ENCODE measurements at places on chromosomes 5 and 9.

DNA sequence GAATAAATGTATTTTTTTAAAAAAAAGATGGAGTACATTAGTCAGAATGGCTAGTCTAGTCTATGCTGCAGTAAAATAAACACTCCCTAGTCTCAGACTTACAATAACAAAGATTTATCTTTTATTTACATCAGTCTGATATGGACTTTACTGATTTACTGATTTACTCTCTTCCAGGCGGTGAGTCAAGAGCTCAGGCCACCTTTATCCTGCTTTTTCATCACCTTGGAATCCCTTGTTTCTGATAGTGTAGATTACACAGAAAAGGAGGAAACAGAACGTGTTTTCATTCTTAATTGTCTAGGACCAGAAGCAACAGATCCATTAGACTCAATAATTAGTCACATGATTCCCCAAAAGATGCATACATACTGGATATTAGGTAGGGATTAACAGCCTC, 290.1 kb upstream of the TRPC7 start:
- DNase-seq: no peak

GRCh38 chr5:67246108-67246507, 49.5 kb upstream of the CD180 start:
- no peak for DNase-seq

- DNase-seq: no peak
Observed at GRCh38 chr5:32405507-32405906, 39.0 kb downstream of the ZFR start.

DNA sequence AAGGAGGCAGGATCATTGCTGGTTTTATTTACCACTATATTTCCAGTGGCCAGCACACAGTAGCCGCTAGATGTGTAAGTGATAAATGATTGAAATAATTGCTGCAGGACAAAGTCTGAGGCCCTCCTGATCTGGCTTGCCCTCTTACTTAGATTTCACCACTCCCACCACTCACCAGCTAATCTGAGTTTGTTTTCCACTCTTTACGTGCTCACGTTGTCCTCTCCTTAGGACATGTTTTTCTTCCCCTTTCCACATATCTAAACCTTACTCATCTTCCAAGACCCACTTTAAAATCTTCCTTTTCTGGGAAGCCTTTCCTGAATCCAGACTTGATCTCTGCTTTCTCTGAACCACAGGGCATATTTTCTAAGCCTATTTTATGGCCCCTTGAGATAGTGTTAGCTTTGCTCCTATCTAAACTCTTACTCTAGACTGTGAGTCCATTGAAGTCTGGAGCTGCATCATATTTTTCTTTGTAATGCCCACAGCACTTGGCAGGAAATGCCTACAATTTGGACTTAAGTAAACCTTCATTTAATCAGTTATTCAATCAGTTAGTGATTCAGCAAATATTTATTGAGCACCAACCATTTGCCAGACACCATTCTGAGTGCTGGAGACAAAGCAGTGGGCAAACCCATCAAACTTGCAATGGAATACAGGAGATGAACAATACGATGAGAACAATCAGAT, 2.4 kb downstream of the TLR4 start:
- DNase-seq: no peak

GRCh38 chr5:45279109-45279508, 417.1 kb downstream of the HCN1 start:
- no peak for DNase-seq

DNA sequence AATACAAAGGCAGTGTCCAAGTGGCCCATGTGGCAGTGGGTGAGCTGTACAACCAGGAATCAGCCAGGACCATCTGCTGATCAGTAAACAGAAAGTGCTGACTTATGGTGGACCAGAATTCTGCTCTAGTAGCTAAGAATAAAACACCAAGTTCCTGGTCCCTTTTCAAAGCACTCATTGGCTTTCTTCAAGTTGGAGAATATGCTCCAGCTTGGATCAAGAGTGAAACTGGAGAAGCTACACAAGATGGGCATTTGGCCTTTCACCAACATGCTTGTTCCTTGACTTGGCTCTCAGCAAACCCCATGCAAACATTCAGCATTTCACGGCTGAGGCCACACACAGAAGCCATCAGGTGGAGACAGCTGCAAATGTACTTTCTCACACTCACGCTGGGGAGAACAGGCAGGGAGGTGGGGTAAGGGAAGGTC, 32.1 kb downstream of the MARCHF3 start:
- DNase-seq: no peak

- no peak for DNase-seq
Observed at GRCh38 chr5:84218546-84218945, 166.1 kb downstream of the EDIL3 start.

DNA sequence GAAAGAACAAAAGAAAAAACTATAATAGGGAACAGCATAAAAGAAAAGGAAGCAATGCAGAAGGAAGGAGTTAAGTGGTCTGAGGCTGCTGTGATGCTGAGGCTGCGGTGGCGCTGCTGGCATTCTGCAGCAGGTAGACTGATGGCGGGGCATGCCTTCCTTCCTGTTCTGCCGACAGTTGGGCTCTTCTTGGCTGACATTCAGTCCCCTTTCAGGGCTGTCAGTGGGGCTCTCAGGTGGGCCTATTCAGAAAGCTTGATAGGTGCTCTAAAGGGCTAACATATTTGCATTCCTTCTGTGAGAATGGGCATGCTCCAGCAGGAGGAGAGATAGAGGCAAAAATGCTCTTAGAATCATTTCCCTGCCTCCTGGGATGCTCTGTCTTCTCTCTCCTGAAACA, 5.1 kb upstream of the CLINT1 start:
- DNase-seq: no peak

DNA sequence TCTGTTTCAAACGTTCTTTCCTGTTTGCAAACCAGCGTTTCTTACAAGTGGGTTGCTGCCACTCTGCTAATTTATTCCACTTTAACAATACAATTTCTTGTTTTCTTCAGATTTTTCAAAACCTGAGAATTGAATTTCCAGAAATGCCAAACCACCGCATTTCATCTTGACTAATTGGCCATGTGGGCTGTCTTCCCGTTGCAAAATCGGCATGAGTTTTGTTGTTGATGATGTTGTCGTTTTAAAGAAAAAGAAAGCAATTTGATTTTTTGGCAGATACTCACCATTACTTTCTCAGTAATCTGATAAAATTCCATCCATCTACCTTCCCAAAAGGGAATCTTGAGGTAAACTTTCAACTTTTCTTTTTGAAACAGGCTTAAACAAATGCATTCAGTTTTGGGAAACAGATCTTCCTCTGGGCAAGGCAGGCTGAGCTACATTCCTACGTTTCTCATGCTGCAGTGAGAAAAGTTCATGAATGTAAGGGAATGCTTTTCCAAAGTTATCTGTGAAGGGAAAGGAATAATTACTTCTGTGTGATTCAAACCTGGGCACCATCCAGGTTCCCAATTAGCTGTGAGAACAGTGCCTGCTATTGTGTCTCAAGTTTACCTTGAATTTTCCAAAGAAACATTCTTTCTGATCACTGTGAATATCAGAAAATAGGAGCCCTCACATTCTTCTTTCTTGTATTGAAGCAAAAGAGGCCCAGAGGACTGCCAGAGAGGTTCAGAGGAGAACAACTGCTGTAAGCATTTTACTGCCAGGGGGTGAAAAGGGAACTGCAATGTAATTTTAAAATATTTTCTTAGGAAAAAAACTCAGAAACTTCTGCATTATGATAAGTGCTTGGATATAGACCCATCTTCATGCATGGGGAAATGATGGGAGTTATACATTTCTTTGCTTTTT, 100.7 kb upstream of the TUT7 start:
- DNase-seq: no peak

DNA sequence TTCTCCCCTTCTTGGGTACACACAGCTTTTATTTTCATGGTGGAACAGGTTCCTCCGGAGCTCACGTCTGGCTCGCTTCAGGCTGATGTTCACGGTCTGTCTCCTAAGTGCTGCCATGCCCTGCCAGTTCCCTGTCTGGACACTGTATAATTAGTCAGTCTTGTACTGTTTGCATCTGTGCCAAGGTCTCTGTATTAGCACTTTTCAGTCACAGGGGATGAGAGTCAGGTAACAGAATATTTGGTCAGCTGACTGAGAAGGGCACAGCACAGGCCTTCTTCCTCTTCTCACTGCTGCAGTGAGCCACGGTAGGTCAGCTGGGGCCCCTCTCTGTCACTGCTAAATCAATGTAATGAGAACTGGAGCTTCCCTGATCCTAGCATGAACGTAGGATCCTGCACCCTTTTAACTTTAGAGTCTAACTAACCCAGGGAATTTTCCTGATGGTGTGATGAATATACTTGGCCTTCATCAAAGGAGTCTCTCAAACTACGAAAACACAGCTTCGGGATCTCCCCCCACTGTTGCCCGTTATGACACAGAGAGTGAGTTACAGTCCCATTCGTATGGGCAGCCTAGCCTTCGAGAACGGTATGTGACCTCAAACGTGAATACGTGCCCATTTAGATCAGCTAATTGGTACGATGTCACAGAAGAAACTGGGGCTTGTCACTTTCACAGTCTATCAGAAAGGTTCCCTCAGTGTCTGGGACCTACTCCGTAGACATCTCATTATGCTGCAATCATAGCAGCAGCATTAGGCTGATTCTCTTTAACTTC, 354.1 kb upstream of the RFX3 start:
- no peak for DNase-seq

GRCh38 chr5:160979385-160979784, 127.4 kb upstream of the ATP10B start:
- DNase-seq: no peak

GRCh38 chr5:40166802-40167201, 512.9 kb upstream of the PTGER4 start:
- no peak for DNase-seq

- DNase-seq: no peak
Observed at GRCh38 chr5:95087816-95088317, 197.0 kb downstream of the MCTP1 start.

- no peak for DNase-seq
Observed at GRCh38 chr9:128393970-128394369, 22.8 kb downstream of the URM1 start.

GRCh38 chr5:172744123-172745104, 26.6 kb downstream of the DUSP1 start:
- DNase-seq: no peak

GRCh38 chr5:9861666-9862256, 231.6 kb upstream of the TAS2R1 start:
- no peak for DNase-seq

DNA sequence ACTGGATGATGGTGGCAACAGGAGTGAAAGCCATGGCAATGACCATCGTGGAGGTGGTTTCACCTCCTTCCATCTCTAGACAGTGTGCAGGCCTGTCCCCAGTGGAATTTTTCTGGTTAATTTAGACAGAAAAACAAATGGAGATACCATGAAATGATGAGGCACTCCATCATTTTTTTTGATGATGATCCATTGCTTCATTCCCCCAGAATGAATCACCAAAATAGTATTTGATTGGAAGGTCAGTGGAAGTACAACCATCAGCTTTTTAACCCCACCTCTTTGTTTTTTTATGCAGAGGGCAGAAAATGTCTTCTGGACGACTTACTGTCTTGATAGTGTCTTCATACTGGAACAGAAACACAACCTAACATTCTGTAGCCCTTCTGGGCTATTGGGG, 42.6 kb upstream of the ADRA1B start:
- DNase-seq: no peak

- DNase-seq: no peak
Observed at GRCh38 chr9:136944212-136944518, 373 bp downstream of the FBXW5 start.

DNA sequence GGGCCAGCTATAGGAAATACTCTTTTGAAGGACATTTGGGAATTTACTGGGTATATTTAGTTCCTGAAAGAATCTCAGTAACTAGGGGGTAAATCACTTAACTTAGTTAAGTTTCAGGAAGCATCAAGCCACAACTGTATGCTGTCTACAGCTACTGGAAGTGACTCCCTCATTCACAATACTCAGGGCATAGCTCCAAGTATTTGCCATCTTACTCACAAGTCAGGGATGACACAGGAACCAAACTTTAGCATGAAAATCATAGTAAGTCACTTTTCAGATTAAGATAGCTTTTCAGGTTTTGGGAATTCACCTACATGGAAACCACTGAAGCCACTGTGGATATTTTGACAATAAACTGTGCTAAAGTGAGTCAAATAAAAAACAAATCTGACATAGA, 242.4 kb upstream of the ATP10B start:
- no peak for DNase-seq

DNA sequence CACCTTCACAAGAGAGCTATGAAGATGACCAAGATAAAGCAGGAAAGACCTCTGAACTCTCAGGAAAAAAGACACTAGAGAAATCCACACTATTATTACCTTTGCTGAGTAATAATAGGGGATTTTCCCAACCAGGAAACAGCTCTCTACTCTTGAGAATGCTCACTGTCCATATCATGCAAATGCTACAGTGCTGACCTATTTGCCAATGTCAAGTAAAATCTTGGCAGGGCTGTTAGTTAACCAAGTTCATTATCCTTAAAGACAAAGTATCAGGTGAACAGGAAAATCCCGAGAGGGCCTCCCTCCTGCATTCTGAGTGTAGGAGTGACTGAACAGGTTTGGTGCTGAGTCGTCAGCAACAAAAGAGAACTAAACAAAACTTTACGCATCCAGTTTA, 306.6 kb downstream of the ACTL7B start:
- DNase-seq: no peak

GRCh38 chr5:10110228-10110627, 139.5 kb downstream of the ATPSCKMT start:
- no peak for DNase-seq

- DNase-seq: no peak
Observed at GRCh38 chr5:133992429-133993155, 12.2 kb downstream of the VDAC1 start.

DNA sequence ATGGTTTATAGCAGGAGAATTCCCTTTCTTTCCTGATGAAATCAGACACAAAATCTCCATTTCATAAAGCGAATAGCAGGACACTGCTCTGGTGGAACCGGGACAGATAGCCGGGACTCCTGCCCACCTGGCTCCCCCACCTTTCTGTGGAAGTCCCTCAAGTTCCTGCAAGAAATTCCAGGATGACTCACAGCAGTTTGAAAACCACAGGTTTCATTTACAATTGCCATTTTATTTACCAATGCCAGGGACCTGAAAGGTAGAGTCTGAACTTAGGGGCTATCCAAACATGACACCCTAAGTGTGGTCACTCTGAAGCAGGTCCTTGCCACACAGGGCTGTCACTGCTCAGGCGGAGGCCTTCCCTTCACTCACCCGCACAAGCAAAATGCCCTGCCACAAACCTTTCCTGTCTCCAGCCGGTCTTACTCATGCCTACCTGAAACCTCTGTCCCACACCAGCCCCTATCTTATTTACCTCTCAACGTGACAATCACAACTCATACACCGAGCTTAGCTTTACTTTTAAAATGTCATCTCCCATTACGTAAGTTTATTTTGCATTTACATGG, 63.3 kb upstream of the TAF1L start:
- DNase-seq: no peak

DNA sequence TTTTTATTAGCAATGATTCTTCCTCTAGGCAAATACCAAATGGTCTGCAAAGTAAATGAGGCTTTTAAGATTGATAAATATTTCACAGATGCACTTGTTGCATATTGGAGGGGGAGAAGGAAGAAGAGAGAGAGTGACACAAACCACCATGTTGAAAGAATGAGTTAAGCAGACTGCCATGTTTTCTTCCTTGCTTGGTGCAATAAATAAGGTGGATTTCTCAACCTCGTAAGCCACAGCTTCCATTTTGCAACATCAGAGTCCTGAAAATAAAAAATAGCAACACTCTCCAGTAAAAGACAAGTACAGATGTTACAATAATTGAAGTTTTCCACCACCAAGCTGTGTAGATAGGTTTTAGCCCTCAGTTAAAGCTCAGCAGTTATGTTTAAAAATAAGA, 202.9 kb downstream of the SGCD start:
- DNase-seq: no peak
